CD4-positive, alpha-beta T cell treated with Interleukin-4 for 4 hours (primary cell): ENCODE measurements at places on chromosomes 2 and 18.

GRCh38 chr2:233241803-233242202 is 9.7 kb upstream of the ATG16L1 start:
- DNase-seq, result no peak

- no peak for DNase-seq
Observed at GRCh38 chr2:232432598-232433184, 23.3 kb upstream of the ALPI start.

DNA sequence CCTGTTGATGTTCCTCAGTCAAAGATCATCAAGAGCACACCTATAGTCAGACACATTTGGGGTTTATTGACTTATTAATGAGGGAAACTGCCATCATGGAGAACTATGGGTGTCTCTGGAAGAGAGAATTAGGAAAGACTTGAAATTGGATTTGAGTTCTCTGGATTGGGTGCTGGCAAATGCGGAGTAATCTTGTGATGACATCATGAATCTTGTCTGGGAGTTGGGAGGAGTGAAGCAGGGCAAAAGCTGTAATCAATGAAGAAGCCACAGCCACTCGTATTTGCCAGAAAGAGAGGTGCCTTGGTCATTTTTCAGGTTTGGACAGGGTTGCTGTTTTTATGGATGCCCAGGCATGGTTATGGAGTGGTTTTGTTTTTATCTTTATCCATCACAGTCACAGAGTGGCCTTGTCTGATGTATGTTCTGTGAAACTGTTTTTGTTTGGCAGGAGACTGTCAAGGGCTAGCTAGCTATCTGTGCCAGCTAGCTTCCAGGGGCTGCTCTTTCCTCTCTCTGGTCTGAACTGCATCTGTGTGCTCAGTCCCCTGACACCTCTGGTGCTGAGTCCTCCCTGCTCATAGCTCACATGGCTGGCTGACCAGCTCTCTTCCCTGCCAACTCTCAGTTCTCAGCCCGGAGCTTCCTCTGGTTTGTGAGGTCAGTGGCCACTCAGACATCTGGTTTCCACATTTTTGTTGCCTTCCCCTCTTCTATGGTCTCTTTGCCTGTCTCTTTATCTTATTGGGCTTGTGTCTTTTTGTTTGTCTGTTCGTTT is 193.4 kb upstream of the RMP24 start:
- DNase-seq, result no peak

DNA sequence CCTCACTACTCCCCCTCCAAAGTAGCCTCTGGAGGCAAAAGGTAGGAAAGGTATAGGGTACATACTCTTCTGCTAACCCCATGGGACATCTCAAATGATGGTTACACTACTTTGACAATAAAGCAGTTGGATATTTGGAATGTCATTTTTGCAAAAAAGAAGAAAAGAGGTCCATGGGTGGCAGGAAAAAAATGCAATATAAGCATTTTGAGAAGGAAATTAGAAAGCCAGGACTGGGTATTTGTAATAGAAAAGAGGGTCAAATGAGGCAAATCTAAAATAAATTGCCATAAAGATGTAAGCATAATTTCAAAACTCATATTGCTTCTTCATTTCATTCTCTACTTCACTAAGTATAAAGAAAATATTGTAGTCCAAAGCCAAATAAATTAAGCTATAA is 280.2 kb downstream of the NOL4 start:
- DNase-seq, result no peak

DNA sequence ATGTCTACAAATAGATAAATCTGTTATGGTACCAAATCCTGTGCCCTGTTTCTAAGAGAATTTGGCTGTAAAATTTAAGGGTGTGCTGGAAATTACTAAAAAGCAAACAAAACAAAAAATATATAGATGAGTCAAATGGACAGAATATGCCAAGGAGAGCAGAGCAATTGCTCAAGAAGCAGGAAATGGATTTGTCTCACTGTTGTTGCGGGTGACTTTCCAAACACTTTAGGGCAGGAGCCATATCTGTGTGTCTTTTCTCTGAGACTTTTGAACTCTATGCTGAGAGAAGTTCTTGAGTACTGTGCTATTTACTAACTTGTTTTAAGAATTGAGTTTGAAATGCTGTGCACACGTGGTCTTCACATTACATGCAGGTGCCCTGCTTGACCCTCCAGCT is 221.7 kb downstream of the PHLPP1 start:
- no peak for DNase-seq

DNA sequence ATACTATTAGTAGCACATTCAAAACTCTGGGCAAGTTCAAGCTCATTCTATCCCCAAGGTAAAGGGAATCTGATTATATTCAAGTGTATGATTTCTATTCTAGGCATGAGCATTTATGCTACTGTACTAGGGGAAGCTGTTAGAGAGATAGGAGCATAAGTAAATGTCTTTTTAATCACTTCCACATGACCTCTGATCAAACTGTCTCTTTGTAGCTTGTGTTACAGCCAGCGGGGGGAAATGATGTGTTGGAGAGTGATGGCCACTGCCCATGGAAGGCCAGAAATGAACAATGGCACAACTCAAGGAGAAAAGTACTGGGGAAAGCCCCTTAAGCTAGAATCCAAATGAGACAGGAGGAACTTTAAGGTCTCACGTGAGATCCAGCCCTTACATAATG is 894.9 kb upstream of the CDH2 start:
- DNase-seq, result no peak

DNA sequence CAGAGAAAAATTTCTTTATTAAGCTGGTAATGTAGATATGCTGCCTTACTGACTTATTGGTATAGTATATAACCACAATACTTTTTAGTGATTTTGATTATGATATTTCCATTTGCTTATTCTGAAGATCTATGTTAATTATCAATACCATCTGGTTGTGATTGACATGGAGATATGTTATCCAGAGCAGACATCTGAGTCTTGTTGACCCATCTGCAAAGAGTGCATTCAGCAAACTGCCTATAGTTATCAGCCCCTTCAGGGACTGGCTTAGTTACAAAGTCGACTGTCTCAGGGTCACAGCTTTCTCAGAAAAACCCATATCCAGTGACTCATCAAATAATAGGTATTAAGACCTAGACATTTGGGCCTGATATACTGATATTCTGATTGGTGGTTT is 475.7 kb downstream of the DSC3 start:
- no peak for DNase-seq

- DNase-seq, result no peak
Observed at GRCh38 chr2:46632349-46632748, 153.0 kb downstream of the TMEM247 start.

- no peak for DNase-seq
Observed at GRCh38 chr18:78728784-78729467, 250.7 kb upstream of the SALL3 start.

- no peak for DNase-seq
Observed at GRCh38 chr2:1707771-1708418, 36.4 kb downstream of the PXDN start.

DNA sequence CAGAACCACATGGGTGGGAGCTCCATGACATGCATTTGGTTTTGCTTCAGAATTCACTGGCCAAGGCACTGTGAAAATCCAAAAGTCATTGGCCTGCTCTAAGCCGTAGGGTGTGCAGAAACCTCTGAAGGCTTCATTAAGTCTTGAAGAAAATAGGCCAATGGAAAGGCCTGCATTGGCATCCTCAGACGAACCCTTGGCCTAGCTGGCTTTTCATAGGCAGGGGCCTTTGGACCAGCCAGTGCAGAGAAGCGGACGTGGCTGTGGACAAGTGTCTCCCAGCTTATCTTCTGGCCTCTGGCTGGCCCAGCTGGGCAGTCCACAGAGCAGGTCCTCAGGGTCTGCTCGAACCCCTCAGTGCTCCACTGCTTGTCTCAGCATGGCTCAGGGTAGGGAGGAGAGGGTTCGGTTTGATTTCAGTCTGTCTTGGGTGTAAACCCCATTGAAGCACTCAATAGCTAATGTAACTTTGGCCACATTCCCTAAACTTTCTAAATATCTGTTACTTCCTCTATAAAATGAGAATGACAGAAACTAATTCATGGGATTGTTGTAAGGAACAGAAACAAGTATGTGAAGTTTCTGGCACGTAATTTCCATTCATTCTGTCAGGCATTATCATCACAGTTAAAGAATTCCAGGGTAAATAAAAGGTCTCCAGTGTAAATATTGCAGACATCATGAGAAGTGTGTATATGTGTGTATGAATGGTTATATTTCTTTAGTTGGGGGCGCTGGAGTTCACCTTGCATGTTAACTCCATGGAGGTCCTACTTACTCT is 125.5 kb downstream of the TFCP2L1 start:
- no peak for DNase-seq

- DNase-seq, result no peak
Observed at GRCh38 chr18:11714244-11714918, 25.3 kb downstream of the GNAL start.

GRCh38 chr2:24745825-24746224 is 47.4 kb downstream of the PTRHD1 start:
- peak; percentile 6 for DNase-seq

DNA sequence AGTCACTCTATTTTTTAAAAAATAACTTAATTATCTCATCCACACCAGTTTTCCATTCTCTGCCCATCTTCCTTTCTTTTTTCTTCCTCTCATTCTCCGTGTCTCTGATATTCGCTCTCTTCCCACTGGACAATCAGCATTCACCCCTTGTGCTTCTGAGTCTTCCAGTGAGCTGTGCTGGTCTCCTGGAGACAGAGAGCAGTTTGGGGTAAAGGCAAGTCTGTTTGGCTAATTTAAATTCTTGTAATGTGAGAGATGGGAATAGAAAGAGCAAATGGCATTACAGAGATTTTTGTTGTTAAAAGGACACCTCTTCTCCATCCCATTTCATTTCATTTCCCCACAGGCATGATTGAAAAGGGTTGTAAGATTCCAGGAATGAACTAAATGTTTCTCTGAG is 107.5 kb downstream of the DTNA start:
- no peak for DNase-seq

GRCh38 chr2:66594001-66594400 is 159.1 kb downstream of the MEIS1 start:
- no peak for DNase-seq

DNA sequence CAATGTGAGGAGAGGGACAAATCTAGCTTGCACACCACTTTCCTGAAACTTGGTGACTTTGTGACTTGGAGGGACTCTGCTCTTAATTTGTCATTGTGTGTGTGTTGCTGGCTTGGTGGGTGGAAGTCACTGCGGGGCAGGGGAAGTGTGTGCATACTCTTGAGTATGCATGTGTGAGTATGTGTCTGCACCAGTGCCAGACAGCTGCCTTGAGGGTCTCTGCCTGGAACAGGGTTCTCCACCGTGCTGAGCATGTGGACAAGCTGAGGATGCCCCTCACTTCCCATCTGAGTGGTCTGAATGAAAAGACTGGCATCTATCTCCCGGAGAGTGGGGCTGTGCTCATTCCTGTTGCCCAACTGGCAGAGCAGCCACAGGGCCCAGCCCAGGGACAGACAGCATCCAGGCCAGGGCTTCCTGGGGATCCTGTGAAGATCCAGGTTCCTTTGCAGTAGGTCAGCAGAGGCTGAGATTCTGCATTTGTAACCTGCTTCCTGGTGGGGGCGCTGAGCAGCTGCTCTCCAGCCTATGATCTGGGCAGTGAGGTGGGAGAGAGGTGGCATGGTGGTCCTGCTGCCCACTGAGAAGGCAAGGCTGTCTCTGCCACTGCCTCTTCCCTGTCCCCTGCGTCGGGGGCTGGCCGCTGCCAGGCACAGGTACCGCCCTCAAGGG is 138.9 kb upstream of the HAAO start:
- DNase-seq, result no peak
